ENCODE measurements at places on chromosomes 2 and 18.
A peak's percentile ranks its signal among the peaks of the same experiment; 100 is the strongest.

DNA sequence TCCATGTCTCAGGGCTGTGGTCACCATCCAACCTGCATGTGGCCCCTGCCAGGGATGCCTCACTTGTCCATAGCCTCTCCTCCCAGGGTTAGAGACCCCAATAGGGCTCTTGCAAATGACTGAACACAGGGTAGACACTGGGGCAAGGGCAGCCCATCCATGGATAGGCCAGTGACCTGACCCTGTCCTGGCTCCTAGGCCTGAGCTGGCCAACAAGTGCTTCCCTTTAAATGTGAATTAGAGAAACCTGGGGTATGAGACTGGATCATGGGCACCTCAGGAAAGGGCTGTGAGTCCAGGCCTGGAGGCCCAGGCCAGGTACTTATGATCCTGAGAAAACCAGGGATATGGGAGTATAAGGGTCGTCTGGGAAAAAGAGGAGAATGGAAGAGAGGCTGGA is 64.5 kb downstream of the COPS8 start:
- DNase-seq: no peak

DNA sequence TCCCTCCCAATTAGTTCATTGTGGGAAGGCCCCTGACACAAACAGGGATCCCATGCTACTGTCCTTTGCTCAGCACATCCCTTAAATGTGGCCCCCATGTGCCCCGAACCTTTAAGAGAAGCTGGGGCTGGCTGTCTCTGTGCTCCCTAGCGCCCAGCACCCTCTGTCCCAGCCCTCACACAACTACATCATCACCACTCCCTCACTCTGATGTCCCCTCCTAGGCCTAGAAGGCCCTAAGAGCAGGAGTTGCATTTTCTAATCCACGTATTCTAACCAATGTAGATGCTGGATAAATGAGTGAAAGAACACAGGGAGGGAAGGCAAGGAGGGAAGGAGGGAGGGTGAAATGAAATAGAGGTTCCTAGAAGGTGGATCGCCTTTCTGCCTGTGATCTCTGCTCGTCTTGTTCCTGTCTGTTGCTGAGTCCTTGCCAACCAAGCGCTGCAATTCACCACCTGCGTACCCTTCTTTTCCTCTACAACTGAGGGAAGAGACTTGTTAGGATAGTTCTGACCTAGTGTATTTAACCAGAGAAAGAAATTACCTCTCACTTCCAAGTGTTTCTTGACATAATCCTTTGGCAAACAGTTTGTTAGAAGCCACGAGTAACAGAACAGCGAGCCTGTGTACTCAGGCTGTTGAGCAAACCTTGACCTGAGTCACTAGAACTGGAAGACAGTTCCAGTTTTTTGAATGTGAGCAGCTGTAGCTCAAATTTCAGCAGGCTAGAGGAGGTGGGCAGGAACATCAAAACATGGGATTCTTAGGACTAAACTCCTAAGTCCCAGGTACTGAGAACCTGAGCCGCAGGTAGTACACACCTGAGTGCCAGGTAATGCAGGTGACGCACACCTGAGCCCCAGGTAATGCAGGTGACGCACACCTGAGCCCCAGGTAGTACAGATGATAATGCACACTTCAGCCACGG is 181.5 kb upstream of the ID2 start:
- no peak for DNase-seq

GRCh38 chr18:77044866-77045664 is 87.5 kb downstream of the MBP start:
- no peak for DNase-seq

GRCh38 chr2:160358046-160358445 is 135.6 kb downstream of the RBMS1 start:
- DNase-seq: peak; percentile 61

- no peak for DNase-seq
Measured at GRCh38 chr2:237201461-237202287, 116.0 kb downstream of the COPS8 start.

- no peak for DNase-seq
Measured at GRCh38 chr2:141317986-141318385, 812.8 kb downstream of the LRP1B start.

DNA sequence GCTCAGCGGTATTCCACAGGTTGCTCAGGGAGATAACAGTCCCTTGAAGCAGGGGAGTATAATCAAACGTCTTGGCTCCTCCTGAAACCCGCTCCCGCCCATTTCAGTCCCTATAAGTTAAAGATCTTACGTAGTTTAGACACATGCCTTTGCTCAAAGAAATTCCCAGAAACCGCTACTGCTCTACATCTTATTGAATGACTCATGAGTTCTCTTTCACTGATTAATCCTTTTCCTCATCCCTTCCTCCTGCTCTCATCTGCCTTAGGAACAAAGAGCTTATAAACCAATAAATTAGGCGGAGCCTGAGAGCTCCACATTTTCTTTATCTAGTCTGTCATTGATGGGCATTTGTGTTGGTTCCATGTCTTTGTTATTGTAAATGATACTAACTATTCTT is 4.2 kb upstream of the SERPINB4 start:
- no peak for DNase-seq

Measured in HL-60 (cell line).